Hindlimb muscle (tissue), 1 donor: ENCODE measurements at places on chromosomes 5 and 9. TPM values are rescaled to one million over a fixed set of nuclear protein-coding genes. Genes with fewer than 3 reads are reported as not detected.

DNA sequence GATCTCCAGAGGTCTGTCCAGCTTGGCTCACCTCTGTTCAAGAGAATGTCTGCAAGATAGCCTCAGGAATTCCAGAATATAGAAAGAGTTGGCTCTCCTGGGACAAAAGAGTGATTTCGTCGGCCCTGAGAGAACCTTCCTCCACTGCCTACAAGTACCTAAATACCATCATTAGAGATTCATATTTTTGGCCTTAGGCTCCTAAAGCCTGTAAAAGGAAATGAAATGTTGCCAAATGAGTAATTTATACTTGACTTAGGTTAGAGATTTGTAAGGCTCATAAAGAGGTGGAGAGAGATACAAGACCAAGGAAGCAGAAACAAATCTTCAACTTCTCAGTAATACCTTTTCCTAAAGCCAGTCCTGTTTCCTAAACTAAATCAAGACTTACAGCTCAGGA, 146.2 kb downstream of the CCDC192 start:
- DNase-seq, result no peak

GRCh38 chr5:1294835-1295649, at the start of gene TERT:
Gene TERT (minus strand): TSS chr5:1295068. CDS start chr5:1294989, 79 bp downstream.
- DNase-seq, result no peak

TXNDC15 gene
- 64.4 TPM for polyA plus RNA-seq

ARHGEF39 gene
- 5.6 TPM for polyA plus RNA-seq

FOXD4L6 gene
- not detected for polyA plus RNA-seq

DNA sequence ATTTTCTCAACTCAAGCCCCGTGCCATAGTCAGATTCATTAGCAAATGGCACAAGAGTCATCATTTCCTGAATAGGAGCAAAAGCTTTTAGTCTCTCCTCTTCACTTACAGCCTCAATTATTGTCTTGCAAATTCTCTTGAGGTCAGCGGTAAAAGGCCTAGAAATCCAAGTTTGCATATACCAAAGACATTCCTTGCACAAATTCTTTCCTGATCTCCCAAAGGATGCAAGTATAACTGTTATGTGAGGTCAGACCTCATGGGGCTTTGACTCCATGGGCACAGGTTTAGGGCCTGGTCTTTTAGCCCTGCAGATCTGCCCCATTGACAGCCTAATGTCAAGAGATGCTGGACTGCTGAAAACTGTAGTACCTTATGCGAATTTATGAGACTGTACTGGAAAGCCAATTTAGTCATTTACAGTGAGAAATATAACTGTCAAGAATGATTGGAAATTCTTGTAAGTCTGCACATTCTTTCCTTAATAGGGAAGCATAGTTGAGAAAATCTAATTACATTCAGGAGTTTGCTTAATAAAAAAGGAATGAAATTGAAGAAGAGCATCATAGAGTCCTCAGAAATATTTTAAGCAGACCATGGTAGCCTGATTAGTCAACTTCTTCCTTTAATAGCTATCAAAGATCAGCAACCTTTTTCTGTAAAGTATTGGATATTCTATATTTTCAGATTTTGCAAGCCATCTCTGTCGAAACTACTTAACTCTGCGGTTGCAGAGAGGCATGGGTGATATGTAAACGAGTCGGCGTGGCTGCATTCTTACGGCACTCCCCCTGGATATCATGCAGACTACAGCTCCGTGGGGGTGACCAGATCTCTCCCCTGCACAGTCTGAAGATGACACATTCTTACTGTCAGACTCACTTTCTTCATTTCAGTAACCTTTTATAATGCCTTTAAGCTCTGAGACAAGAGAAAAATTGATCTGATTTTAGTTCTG, 45.2 kb downstream of the GCNT4 start:
- DNase-seq, result no peak

TYRP1 gene
- polyA plus RNA-seq, result 2.2 TPM

RGS7BP gene
- polyA plus RNA-seq, result 15.2 TPM

GRCh38 chr5:51181208-51181894, 201.9 kb upstream of the ISL1 start:
- DNase-seq, result no peak

DNA sequence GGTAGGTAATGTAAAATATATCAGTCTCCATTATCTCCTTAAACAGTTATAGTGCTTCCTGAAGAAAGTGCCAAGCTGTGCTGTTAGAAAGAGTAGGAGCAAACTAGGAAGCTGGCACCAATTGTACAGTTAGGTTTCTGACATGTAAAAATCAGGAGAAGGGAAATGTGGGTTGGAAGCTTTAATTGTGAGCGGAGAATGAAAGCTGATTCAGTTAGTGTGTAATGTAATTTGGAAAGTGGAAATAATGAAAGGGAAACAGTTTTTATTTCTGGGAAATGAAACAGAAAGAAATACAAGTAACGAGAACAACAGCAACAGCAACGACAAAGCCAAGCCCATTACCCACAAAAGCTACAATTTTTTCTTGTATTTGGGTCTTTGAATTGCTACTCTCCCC, 48.8 kb upstream of the JAK2 start:
- no peak for DNase-seq

DNA sequence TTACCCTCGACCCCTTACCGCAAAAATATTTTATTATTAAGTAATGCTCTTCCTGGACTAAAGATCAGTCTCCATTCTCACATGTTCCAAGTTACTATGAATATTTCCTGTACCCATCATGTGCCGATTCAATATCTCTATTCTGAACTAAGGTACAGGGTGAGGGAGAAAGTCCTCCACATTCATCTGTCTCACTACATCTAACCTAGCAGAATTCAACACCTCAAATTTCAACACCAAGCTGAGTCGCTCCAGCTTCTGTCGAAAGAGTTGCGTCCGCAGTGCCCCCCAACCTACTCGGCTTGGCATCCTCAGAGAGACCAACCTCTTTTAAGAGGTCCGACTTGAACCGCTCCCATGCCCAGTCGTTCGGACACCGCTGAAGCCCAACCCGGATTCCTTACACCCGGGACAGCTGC, 1.0 kb downstream of the CERT1 start:
- no peak for DNase-seq
